ENCODE measurements at places on chromosomes 7 and 10.

- no peak for DNase-seq
Measured at GRCh38 chr10:129090618-129091366, 376.2 kb upstream of the MGMT start.

DNA sequence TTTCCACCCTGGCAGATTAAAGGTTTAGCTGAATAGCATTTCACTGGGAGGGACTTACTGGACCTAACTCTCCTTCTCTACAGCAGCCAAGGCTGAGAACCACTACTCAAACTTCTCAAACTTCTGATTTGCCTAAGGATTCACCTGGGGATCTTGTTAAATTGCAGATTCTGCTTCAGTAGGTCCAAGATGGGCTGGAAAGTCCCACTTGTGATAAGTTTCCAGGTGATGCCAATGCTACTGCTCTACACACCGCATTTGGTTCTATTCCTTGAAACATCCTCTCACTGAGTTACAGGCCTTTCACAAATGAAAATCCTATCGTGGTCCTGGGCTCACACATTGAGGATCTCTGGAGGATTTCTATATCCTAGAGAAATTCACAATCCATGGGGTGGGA lies 147.9 kb downstream of the CHCHD3 start:
- DNase-seq: no peak

DNA sequence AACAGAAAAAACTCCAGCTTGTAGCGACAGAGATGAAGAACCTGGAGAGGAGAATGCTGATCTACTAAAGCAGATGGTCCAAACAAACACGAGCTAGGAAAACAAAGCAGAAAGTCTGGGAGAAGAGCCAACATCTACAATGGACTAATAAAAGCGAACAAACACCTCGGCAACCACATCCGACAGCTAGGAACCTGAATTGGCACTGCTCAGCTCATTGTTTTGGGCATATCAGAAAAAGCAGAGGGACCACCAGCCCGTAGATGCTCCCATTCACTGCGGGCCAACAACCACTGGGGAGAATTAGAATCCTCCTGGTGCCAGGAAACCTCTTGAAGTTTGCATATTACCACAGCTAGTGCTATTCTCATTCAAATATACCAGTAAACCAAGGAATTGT lies 204.7 kb downstream of the NXPH1 start:
- no peak for DNase-seq

DNA sequence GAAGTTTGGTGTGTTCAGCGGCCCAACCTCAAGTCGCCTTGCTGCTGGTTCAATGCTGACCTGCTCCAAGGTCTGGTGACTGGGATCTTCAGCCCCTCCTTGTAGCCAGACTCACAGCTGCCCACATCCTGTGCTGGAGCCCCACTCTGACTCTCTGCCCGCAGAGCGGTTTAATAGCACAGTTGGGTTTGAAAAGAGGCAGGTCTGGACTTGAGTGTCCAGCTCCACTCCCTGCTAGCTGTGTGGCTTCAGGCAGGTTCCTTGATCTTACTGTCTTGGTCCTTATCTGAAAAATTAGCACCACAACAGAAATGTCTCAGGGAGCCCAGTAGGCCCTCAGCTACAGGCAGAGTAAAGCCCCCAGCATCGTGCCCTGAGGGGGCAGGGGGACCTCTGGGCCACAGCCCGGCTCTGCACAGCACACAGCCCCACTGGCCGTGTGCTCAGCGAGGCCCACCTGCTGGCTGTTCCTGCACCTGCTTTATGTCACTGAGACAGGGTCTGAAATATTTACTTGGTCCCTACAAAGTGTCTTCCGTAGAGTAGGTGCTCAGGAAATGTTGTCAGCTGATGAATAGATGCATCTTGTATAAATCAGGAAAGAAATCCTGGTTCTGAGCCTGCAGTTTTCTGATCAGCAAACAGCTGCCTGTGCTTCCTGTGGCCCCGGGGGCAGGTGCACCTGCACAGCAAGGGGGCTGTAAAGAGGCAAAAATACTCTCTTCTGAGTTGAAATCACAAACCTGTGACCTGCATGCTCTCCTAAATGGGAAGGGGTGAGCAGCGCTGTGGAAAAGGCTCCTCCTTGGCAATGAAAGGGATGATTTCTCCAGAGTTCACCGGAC lies 155.5 kb downstream of the SVIL start:
- no peak for DNase-seq

DNA sequence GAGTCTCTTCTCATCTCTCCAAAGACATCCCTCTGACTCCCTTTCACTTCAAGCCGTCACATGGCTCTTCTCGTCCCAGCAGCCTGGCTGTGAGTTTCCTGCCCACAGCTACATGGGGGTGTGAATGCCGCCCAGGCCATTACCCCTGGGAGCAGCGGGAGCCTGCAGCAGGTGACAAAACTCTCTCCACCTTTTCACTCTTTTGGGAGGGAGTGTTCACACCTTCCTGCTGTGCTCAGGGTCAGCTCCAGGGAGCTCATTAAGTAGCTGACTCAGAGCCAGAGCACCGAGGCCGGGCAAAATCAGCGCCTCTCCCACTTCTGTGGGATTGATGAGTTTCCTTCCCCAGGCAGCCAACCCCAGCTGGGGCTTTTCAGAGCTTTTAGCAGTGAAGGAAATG lies 271.3 kb downstream of the TYW1 start:
- DNase-seq: no peak
